ENCODE measurements at places on chromosomes 1 and 21.

DNA sequence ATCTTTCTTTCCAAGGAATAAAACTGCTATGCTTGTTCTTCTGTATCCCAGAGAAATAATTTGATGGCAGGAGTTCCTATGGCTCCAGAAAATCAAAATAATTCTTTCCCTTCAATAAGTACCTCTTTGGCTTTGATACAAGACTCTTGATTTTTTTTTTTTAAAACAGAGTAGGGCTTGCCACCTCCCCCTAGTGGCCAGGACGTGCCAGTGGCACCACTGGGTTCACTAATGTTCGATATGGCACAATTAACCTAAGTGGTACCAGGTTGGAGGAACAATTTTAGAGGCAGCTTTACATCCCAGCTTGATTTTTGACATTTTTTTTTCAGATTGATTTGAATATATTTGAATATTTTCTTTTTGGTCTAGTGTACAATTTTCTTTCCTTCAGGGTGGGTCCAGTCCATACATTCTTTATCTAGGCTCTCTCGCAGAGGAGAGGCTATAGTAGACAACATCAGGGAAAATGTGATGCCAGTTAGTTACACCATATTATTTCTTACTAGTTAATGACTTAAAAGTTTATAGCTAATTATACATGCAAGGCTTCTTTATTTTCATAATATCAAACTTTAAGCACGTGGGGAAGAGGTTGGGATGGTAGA lies 330.9 kb downstream of the S1PR1 start:
- peak; percentile 5 for DNase-seq

DNA sequence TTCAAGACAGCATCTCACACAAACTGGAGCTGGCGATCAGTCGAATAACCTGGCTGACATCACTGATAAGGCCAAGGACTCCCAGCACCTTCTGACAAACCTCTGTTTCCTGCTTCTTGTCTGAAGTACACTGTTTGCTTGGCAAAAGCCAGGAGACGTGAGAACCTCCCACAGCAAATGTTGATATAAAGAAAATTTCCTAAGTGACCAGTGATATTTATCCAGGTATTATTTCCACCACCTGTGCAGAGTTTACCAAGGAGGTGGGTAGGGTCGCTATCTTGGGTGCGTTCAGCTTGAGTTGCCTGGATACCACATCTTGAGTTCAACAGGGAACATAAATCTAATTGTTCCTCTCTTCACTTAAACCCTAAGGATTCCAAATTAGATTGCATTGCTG lies 72.9 kb downstream of the SETD4 start:
- no peak for DNase-seq

- DNase-seq, result no peak
Observed at GRCh38 chr1:27292106-27292505, 29.9 kb upstream of the TMEM222 start.

- no peak for DNase-seq
Observed at GRCh38 chr1:98278055-98278454, 357.2 kb upstream of the DPYD start.

GRCh38 chr1:157785248-157785647 lies 8.3 kb upstream of the FCRL2 start:
- DNase-seq, result no peak

- DNase-seq, result no peak
Observed at GRCh38 chr1:228275179-228275429, 67.3 kb downstream of the OBSCN start.

GRCh38 chr1:117732956-117733355 lies 127.1 kb downstream of the TENT5C start:
- no peak for DNase-seq

GRCh38 chr1:65904681-65905083 lies 112.0 kb downstream of the PDE4B start:
- DNase-seq, result no peak

- DNase-seq, result no peak
Observed at GRCh38 chr1:93436496-93436895, 11.4 kb upstream of the FNBP1L start.

- DNase-seq, result no peak
Observed at GRCh38 chr1:24932284-24932683, 2.2 kb upstream of the RUNX3 start.

DNA sequence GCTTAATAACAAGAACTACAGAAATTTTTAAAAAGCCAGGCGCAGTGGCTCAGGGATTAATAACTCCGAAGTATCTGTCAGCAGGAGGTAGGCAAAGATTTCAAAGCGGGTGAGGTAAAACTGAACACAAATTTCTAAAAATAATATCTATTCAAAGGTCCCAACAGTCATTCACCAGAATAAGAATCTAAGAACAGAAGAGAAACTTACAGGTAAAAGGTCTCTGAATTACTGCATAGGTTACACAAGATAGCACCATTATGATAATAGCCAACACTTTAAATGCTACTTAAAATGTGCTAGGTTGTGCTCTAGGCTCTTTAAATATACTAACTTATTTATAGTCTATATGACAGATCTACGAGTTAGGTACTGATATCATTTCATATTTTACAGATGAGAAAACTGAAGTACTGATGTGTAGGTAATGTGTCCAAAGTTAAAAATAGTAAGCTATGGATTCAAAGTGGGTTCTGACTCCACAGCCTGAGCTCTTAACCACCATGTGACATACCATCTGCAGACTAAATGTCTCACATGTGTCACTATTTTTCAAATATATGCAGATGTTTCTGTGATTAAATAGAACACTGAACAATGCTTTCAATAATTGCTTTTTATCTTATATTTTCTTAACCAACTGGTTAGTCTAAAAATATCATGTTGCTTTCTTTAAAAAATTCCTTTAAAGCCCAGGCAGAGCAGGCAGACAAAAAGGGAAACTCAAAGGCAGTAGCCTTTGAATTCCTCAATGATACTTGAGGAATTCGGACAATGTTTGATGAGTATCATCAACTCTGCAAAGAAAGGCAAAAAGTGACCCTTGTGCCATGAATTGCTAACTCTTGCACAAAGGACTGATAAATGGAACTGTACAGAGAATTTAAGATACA lies 80.5 kb upstream of the TTC39A start:
- no peak for DNase-seq

DNA sequence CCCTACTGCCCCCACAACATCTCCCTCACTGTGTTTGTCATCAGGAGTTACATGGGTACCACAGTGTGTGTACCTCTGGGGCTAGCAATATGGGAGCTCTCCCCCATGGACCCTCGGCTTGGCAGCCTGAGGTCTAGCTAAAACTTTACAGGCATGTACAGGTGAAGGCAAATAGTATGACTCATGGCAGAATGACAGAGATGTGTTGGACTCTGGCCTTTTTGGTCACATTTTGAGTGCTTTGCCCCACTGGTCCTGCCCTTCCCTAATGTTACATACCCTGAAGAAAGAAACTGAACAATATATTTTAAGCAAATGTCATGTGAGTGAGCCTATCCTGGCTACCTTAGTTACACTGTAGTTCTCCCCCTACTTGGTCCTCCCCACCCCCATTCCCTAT lies 124.0 kb downstream of the NGF start:
- DNase-seq, result no peak

DNA sequence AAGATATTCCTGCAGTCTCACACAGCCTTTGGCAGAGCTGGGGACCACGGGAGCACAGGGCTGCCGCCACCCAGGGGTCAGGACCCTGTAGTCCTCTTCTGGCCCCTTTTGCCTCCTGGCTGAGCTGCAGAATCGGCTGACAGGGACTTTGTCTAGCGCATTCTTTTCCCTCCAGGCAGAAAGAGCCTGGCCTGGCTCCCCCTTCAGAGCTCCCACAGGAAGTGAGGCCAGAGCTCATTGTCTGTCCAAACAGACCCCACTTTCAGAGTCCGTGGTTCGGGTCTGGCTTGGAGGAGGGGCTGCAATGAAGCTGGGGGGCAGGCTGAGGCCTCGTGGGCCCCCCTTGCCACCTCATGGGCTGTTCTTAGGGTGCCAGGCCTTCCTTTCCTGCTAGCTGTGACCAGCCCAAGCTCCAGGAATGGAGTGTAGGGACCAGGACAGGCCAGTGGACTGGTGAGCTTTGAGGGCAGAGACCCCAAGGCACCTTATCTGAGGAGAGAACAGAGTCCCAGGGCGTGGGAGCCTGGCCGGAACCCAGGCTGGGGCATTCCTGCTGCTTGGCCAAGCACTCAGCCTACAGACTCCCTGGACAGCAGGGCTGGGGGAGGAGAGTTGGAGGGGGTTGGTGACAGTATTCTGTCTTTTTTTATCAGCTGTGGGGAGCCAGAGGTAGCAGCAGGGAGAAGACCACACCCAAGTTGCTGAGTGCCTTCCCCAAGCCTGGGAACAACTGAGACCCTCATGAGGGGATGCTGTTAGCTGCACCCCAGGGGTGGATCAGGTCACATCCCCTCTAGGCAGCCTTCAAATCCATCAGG lies 4.7 kb downstream of the CELSR2 start:
- no peak for DNase-seq

DNA sequence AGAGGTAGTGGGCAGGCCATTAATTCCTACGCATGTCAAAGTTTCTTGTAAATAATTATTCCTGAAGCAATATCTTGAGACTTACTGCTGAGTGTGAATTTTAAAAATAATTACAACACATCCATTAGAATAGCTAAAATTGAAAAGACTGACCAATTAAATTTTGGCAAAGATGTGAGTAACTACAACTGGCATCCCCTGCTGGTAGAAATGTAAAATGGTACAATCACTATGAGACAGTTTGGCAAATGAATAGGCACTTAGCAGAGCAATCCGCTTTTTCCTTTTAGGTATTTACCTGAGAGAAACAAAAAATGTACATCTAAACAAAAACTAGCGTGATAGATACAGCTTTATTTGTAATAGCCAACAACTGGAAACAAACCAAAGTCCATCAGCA lies 798.9 kb downstream of the BRINP3 start:
- no peak for DNase-seq

DNA sequence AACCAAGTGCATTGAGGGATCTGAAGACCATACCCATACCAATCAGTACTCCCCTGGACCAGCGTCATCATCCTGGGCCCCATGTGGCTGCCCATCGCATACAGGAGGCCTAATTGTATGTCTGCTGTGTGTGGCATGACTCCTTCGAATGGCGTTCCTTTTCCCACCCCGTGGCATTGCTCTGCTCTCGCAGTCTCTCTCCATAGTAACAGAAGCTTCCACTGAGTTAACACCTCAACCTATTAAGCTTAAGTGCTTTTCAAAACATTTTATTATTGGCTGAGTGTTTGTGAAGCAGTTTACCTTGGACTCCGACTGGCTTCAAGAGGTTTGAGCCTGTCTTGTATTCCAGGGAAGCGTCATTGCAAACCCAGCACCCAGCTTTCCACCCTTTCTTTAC lies 187.1 kb upstream of the LMO4 start:
- no peak for DNase-seq

GRCh38 chr1:229127301-229127700 lies 143.6 kb upstream of the RAB4A start:
- DNase-seq, result no peak

GRCh38 chr1:212671342-212672031 lies 28.2 kb downstream of the BATF3 start:
- no peak for DNase-seq

DNA sequence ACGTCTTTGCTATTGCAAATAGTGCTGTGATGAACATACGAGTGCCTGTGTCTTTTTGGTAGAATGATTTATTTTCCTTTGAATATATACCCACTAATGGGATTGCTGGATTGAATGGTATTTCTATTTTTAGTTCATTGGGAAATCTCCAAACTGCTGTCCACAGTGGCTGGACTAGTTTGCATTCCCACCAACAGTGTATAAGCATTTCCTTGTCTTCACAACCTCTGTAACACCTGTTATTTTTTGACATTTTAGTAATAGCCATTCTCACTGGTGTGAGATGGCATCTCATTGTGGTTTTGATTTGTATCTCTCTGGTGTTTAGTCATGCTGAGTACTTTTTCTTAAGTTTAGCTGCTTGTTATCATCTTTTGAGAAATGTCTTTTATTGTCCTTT lies 215.0 kb downstream of the FMN2 start:
- no peak for DNase-seq

GRCh38 chr1:59707178-59707791 lies 107.5 kb upstream of the HOOK1 start:
- DNase-seq, result no peak

GRCh38 chr1:19044471-19044870 lies 88.0 kb upstream of the IFFO2 start:
- no peak for DNase-seq

DNA sequence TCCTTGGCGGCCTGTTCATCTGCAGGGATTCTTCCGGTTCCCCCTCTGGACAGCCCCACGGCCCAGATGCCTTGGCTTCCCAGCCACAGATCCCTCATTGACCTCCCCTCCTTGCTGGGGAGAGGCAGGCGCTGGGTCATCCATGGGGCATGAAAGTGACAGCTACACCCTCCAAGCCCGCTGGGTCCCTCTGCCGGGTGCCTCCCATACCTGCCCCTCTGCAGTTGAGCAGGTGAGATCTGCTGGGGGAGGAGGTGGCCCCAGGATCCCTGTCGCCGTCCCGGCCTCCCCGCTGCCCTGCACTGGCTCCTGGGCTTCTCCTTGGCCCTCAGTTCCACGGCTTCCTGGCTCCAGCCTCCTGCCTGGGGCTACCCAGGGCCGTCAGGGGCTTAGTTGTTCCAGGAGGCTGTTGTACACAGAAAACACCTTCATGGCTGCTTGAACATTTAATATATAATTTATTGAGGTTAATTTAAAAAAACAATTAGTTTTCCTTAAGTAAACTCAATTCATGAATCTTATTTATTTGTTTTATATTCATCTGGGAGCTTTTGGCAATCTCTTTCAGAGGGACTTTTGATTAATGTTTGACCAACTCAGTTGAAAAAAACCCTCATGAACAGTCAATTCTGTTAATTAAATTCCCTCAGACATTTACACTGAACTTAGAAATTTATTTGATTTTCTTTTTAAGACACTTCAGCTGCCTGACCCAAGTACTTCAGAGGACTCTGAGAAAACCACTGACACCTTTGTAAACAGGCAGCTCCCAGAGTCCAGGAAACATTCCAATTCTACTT lies 67.6 kb upstream of the ABCG1 start:
- no peak for DNase-seq

DNA sequence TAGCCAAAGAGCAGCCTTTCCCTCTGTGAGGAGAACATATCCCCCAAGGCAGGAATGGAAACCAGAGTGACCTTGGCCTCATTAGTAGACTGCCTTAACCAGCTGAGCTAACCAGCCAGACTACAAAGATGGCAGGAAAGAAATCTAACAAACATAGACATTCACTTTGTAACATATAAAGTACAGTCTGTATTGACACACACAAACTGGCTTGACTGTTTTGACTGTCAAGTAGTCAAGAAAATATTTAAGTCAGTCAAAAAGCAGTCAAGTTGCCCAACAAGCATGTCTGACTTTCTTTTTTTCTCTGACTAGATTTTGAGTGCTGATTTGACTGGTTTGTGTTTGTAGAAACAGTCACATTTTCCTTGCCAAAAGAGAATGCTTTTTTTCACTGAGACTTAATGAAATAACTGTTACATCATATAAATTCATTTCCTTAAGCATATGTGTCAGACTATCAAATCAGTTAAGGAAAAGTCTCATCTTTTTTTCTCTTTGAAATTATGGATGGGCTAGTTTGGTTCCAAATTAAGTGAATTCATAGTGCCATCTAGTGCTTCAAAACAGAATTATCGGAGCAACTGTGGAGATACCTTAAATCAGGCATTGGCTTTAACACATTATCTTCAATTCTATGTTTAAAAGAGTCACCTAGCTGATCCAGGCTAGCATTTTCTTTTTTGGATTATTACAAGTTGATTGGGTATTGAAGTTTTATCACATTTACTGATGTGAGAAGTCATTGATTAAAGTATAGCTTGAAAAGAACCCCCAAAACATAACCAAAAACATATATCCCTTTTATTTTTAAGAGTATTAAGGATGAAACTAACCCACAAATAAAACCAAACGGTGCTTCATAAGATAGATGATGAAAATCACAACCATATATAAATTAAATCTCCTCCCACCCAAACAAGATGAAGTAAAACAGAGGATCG lies 75.0 kb downstream of the ATP6V1G3 start:
- DNase-seq, result no peak

- no peak for DNase-seq
Observed at GRCh38 chr1:83827741-83828140, 171.2 kb downstream of the TTLL7 start.

Measured in stimulated activated CD8-positive, alpha-beta memory T cell treated with anti-CD3 and anti-CD28 coated beads, Interleukin-4, amount 100 ng/mL, for 4 hours (primary cell).